ENCODE measurements at places on chromosomes 1 and 21.

- DNase-seq: no peak
These were observed 12.1 kb upstream of the LINGO4 start for GRCh38 chr1:151817353-151817730.

GRCh38 chr1:2611031-2611501 lies 21.8 kb downstream of the MMEL1 start:
- DNase-seq: peak; percentile 31

- DNase-seq: no peak
These were observed 4.3 kb upstream of the FOXD2 start for GRCh38 chr1:47433477-47434050.

DNA sequence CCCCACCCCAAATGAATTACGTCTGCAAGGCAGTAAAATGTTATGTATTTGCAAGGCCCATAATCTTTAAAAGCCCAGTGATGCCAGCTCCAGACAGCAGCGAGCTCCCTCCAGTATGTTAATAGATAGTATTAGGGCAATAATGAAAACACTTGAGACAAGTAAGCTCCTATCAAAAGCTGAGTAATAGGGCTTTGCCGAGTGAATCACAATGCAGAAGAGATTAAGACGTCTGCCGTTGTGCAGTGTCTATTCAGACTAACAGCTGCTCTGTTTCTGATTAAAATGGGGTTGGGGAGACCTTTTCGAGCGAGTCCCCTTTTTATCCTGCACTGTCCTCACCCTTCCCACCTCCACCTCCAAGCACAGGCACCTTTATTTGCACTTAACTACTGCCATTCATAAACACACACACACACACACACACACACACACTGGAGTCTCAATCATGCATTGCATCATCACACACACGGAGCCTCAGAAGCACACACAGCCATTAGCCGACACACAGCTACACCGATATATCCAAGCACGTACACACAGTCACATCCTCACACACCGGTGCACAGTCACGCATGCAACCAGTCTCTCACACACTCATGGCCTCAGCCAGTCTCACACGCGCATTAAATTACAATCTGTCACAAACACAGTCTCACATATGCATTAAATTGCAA lies 46.0 kb upstream of the FOXO6 start:
- no peak for DNase-seq

- DNase-seq: peak; percentile 33
These were observed 30.2 kb downstream of the RAB3B start for GRCh38 chr1:51960262-51960661.

DNA sequence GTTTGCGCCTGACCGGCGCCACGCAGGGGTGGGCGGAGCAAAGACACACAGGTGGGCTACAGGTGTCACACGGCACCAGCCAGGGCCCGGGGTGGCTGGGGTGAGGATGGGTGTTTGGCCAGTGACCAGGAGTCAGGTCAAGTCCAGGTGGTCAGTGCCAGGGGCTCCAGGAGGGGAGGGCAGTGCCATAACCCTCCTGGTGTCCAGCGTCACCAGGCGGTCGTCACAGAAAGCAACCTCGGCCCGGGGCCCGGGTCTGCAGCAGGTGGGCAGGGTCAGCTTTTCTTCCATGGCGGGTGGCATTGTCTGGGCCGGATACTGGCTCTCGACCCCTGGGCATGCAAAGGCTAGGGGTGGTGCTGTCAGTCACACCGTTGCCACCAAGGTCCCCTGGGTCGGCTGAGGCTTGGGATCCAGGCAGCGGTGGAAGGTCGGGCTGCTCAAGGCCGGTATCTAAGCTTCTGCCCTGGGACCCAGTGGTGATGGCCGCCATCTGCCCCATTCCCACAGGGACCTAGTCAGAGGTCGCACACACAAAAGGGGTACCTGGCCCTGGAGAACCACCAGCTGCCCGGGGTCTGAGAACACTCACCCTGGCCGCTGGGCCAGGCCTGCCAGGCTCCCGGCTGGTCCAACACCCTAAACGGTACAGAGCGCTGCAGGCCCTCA lies 1.8 kb downstream of the FNDC10 start:
- DNase-seq: no peak

- peak; percentile 90 for DNase-seq
These were observed 139.9 kb downstream of the DHRS3 start for GRCh38 chr1:12477936-12478611.

DNA sequence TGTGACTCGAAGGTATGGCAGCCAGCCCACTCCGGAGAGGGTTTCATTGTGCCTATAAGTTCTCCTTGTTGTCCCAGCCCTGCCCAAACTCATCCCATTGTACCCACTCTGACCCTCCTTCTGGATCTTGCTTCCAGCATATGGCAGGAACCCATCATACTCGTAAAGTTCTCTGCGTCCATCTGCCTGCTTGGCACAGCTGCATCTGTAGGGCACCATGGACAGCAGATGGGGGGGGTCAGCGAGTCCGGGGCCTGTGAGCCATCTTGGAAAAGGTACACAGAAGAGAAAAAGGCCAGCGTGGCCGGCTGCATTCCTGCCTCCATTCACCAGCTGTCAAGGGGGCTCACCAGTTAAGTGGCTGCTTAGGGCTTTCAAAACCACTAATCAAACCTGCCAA lies 94.9 kb upstream of the IGSF21 start:
- no peak for DNase-seq

GRCh38 chr1:153973071-153973470 lies 4.4 kb downstream of the JTB start:
- DNase-seq: no peak

DNA sequence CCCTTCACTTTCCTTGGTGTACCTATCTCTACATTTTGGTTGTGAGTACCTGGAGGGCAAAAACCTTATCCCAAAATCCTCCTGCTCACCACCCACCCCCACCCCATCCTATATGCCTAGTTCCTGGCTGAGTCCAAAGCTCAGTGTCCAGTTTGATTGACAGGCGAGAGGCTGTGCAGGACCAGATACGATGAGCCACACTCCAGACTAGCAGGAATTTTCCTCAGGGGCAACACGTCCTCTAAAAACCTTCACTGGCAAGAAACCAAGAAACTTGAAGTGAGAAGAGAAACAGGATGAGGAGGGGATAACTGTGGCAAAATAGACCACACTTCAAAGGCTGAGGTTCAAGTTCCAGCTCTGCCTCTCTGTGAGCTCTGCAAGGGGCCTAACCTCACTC lies 1.1 kb upstream of the SLAMF8 start:
- no peak for DNase-seq

- DNase-seq: no peak
These were observed 23.2 kb downstream of the TNNT2 start for GRCh38 chr1:201354151-201354900.

- no peak for DNase-seq
These were observed 313.8 kb downstream of the MATN1 start for GRCh38 chr1:30409476-30410152.

GRCh38 chr21:27421654-27422053 lies 454.8 kb upstream of the ADAMTS5 start:
- DNase-seq: no peak

- peak; percentile 65 for DNase-seq
These were observed at the start of gene PINK1 for GRCh38 chr1:20633190-20634064. Gene PINK1 (plus strand): TSS chr1:20633458. CDS start chr1:20633549, 91 bp downstream.

- no peak for DNase-seq
These were observed 54.9 kb upstream of the ADAMTS5 start for GRCh38 chr21:27021801-27022200.

- no peak for DNase-seq
These were observed 12.6 kb upstream of the PLA2G2C start for GRCh38 chr1:20198918-20199317.

GRCh38 chr1:235450886-235451483 lies 53.3 kb downstream of the B3GALNT2 start:
- no peak for DNase-seq

GRCh38 chr1:22204989-22205913 lies 62.4 kb upstream of the WNT4 start:
- peak; percentile 28 for DNase-seq

DNA sequence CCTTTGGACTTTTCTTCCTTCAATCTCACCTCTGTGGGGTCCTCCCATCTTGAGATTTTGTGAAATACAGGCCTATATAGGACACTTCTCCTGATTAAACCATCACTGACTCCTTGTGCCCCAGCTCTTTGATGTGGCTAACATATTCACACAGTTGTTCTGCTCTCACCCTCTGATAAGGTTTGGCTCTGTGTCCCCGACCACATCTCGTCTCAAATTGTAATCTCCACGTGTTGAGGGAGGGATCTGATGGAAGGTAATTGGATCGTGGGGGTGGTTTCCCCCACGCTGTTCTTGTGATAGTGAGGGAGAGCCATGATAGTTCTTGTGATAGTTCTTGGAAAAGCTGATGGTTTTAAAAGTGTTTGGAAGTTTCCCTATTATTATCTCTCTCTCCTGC lies 19.7 kb downstream of the LRRC7 start:
- no peak for DNase-seq

DNA sequence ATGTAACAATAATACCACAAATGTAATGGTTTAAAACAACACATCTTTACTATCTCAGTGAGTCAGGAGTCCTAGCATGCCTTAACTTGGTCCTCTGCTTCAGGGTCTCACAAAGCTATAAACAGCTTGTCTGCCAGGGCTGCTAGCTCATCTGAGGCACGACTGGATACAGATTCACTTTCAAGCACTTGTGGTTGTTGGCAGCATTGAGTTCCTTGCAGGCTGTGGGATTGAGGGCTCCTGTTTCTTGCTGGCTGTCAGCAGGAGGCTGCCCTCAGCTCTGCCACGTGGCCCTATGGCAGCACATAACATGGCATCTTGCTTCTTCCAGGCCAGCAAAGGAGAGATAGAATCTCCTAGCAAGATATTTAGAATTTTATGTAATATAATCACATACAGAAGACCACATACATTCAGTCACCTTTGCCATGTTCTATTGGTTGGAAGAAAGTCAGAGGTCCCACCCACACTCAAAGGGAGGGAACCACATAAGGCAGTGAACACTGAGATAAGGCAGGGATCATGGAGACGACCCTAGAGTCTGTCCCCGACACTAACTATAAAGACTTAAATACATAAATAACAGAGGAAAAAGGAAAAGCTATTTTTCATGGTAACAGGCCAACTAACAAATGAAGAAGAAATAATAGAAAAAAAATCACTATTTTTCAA lies 18.9 kb upstream of the IPP start:
- no peak for DNase-seq

DNA sequence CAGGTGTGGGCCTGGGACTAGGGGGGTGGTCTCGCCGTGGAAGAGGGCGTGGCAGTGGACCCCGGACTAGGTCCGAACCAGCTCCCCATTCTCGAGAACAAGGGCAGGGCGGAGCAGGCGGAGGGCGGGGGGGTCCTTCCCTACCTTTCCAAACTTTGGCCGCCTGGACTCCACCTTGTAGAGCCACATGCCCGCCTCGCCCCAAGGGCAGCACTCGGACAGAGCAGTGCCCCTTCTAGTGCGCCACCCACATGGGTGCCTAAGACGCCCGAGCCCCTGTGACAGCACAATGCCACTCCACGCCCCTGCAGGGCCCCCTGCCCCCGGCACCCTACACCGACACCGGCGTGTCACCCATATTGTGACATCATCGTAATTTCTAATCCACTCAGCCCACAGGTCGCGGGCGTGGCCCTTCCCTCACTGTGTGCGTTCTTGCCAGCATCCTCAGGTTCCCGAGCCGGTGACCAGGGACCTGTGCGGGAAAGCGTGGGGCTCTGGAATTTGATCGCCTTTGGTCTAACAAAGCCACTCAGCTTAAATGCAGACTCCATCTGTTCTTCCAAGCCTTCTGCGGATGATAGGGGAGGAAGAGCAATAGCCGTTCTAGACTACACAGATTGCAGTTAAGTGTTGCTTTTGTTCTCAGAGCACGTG lies 553 bp upstream of the STMN1 start:
- peak; percentile 64 for DNase-seq

DNA sequence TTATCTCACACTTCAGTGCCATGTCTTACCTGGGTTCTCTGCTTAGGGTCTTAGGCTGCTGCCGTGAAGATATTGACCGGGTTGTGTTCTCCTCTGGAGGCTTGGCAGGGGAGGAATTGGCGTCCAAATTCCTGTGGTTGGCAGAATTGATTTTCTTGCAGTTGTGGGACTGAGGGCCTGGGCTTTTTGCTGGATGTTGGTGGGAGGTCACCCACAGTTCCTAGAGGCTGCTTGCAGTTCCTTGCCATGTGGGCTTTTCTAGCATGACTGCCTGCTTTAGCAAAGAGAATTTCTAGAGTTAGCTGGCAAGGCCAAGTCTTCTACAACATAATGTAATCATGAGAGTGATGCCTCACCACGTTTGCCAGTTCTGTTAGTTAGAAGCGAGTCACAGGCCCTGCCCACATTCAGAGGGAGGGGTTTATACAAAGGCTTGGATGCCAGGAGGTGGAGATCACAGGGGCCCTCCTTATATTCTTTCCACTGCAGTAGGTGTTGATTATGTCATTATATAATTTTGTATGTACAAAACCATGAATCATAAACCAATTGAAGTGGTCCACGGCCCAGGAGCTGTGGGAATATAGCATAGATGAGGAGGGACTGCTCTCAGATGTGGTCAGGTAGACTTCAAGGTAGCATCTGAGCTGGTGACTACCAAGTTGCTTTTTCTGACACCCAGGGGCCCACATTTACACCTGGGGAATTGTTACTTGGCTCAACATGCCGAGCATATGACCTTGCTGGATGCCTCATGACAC lies 6.6 kb downstream of the UBL4B start:
- DNase-seq: peak; percentile 3

DNA sequence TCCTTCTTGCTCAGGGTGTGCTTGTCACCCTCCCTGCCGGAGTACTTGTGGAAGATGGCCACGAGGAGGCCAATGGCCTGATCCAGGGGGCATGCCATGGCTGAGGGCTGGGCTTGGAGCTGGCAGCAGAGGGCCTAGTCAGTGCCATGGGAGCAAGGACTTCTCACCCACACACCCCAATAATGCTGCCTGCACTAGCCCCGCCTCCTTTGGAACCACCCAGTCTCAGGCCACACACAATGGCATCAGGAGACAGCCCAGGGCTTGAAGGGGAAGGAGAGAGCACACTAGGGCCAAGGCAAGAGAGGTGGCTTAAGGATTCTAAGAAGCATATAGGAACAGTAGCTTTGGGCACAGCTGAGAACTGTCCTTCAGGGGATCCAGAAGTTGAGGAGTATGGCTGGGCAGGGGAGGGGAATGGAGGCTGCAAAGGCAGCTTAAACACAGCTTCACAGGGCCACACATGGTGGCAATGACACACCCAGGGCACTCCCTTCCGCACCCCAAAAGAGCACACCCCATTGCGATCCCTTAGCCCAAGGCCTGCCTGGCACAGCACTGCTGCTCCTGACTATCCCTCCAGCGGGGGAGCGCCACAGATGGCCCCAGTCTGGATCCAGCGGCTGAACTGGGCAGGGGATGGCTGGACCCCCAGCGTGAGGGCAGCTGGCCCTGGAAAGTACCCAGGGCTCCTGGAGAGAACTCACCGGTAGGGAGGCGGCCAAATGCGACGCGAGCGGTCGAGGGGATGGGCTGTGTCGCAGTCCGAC lies at the start of gene S100A6:
TSS of gene S100A6 (minus strand) at position 750 of the 770 bp plus-strand sequence. CDS start at position 98, 652 bp downstream.
- DNase-seq: no peak

DNA sequence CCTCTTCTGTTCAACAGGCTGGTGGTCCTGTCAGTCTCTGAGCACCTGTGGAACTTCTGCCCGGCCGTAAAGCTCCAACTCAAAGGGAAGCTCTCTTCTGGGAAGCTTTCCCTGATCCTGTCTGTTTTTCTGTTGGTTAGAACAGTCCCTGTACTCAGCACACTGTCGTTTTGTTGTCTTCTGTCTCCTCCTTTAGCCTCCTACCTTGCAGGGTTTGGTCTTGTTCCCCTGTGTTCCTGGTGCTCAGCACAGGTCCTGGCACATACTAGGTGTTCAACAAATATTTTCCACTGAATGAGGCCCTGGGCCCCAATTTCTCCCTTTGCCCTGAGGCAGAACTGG lies 328 bp upstream of the KDF1 start:
- DNase-seq: no peak

GRCh38 chr1:215857317-215857716 lies 290.2 kb downstream of the KCTD3 start:
- DNase-seq: no peak

Data from NCI-H2081 (cell line).